LoVo (cell line): ENCODE measurements at places on chromosomes 5 and 9.

DNA sequence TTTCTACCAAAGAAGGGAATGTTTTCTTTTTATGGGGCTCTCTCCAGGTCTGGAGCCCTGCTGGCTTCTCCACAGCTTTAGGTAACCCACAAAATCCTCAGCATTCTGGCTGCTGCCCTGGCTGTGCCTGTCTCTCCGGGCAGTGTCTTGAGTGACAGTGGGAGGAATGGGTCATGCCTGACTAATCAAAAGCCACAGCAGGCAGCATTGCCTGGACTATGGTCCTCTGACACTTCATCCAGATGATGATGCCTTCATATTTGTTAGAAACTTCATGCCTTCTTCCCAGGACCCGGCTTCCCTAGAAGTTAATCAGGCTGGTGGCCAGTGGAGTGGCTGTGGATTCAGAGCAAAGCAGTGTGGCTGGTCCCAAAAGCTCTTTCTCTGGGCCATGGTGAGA, 32.2 kb upstream of the TGFBI start:
- no peak for DNase-seq

DNA sequence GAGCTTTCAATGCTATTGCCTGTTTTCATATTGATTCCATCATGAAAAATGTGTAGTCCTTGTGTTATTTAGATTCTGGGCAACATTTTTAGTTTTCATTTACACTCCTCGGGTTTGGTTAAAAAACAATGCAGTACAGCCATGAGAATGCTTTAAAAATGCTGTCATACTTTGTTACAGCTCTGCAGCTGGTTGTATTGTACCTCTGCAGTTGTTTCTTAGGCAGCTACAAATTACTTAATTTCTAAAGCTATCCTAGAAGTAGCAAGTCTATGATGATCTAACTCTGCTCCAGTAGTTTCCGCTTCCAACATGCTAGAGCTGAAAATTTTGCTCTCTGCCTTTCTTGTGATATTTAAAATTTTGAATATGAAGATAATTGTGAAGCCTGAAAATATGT, 20.2 kb downstream of the SNX18 start:
- no peak for DNase-seq

- no peak for DNase-seq
Observed at GRCh38 chr5:112239996-112240395, 179.1 kb downstream of the EPB41L4A start.

DNA sequence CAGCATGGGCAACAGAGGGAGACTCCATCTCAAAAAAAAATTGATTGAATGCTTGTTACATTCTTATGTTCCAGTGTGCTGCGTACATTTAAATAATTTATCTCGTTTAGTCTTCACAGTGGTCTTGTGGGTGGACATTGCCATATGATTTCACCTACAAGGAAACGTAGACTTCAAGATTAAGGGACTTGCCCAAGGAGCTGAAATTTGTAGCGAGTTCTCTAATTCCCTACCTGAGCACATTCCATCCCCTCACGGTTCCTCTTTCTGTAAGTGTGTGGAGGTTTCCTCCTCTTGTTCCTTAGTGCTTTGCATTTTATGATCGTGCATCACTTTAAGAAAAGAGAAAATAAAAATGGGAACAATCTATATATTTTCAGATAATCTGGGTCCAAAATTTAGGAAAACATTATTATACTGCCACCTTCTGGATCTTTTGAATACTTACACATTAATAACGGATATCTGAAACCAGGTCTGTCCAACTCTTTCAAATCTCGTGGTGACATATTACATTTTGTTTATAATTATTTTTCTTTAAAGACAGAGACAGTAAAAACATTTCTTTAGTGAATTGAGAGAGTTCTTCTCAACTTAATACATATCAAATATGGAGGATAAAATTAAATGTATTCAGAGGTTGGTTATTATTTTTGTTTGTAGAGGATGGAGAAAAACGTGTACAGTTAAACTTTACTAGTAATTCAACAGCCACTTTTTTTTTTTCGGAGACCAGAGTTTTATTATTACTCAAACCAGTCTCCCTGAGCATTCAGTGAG, 29.9 kb upstream of the C7 start:
- peak; percentile 50 for DNase-seq

- no peak for DNase-seq
Observed at GRCh38 chr9:114591849-114592248, 4.3 kb downstream of the ATP6V1G1 start.

DNA sequence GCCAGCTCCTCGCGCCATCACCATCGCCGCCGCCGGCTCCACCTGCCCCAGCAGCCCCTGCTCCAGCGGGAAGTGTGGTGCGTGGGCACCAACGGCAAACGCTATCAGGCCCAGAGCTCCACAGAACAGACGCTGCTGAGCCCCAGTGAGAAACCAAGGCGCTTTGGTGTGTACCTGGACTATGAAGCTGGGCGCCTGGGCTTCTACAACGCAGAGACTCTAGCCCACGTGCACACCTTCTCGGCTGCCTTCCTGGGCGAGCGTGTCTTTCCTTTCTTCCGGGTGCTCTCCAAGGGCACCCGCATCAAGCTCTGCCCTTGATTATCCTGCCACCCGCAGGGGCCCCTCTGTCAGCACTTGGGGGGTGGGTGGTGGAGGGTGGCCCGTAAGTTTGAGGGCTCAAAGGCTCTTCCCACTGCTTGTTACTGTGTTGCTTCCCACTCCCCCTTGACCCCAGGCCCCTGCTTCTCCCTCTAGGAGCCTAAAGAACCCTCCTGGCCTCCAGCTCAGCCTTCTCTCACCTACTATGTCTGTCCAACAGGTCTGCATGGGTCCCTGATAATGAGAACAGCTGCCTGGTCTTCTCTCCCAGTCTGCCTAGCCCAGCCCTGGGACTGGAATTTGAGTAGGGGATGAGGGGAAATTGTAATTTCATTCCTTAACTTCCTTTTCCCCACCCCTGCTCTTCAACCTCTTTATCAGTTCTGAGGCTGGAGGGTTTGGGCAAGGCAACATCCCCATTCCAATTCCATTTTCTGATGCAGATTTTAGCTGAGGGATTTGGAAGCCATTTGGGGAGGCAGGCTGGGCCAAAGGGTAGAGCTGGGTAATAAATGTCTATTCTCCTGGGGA, 9.0 kb downstream of the RACK1 start:
- no peak for DNase-seq

- no peak for DNase-seq
Observed at GRCh38 chr9:70566066-70566465, 151.6 kb upstream of the KLF9 start.

GRCh38 chr5:2634399-2635176, 116.9 kb downstream of the IRX2 start:
- DNase-seq, result no peak

GRCh38 chr5:108212775-108213346, 169.0 kb downstream of the FBXL17 start:
- DNase-seq, result no peak

DNA sequence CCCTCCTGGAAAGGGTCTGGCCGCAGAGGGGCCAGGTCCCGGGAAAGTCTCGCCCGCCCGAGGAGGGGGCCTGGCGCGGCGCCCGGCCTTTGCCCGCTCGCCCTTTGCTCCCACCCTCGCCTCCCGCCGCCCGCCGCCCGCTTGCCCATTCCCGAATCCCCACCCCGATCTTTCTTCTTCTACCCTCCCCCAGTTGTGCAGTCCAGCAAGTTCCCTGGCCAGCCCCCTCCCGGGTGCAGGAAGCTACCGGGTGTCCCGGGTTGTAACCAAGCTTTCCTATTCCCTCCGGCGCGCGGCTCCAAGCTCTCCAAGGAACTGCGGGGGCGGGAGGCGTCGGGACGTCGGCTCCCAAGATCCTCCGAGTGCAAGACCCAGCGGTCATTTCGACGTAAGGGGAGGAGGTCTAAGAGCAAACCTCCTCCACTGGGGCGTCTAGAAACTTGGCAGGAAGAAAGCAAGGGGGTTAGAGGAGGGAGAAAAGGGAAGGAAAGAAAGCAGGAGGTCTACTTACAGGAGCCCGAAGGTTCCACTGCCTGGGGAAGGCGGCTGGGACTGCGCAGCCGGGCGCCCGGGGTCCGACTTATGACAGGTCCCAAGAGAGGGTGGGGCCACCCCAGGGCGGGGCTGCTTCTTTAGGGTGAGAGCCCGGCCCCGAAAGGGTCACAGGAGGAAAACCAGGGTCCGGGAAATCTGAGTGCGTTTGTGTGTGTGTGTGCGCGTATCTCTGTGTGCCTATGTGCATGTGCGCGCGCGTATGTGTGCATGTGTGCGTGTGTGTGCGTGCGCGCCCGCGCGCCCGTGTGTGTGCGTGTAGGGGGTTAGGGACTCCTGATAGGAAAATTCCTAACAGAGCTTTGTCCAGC, at the start of gene PTGR1:
Gene PTGR1, minus strand, starts transcription at position 556 of the 863 bp plus-strand sequence. CDS start 2,225 bp downstream, outside the sequence.
- peak; percentile 20 for DNase-seq

- peak; percentile 18 for DNase-seq
Observed at GRCh38 chr9:110199643-110200042, 8.3 kb downstream of the C9orf152 start.

DNA sequence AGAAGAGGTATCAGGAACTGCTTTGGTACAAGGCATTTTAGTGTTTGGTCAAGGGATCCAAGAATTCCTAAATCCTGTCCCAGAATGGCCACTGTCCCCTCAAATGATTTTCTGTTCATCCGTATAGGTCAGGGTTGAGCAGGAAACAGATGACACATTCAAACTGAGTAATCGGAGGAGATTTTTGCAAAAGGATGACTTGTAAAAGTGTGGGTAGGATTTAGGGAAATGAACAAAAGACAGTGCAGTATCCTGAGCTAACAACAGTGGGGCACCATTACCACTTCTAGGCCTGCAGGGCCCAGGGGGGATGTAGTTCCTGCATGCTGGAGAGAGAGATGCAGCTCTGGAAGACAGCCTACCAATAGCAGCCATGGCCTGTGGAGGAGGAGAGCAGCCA, 290.1 kb downstream of the ZSWIM6 start:
- DNase-seq, result no peak

- no peak for DNase-seq
Observed at GRCh38 chr9:89888233-89888632, 283.4 kb downstream of the GADD45G start.

DNA sequence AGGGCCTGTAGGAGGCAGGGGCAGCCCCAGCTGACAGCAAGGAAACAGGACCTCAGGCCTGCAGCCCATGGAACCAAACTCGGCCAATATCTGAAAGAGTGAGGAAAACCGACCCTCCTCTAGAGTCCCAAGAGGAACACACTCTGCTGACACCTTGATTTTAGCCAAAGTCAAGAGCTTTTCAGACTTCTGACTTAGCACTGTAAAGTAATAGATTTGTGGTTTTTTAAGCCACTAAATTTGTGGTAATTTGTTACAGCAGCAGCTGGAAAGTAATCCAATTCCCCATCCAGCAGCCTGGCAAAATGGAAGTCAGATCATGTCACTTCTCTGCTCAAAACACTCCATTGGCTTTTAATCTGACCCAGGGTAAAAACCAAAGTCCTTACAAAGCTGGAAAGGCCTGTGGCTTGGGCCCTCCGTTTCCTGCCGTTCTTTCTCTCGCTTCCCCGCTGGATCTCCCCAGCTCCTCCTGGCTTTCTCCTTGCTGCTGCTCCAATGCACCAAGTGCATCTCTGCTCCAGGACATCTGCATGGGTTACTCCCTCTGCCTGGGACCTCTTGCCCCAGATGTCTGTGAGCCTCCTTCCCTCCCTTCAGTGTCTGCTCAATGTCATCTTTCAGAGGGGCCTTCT, 79.0 kb downstream of the C5orf15 start:
- no peak for DNase-seq

GRCh38 chr9:105437704-105438103, 10.1 kb upstream of the FSD1L start:
- no peak for DNase-seq

- no peak for DNase-seq
Observed at GRCh38 chr9:69768716-69769115, 8.9 kb upstream of the PTAR1 start.

DNA sequence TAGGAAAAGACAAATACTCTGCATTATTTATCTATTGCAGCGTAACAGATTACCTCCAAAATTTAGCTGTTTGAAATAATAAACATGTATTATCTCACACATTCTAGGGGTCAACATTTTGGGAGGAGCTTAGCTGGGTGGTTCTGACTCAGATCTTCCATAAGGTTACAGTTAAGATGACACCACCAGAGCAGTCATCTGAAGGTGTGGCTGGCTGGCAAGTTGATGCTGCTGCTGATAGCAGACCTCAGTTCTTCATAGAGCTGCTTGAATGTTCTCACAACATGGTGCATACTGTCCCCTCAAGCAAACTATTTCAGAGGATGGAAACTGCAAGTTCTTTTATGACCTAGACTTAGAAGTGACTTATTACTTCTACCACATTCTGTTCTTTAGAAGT, 146.3 kb upstream of the FSTL4 start:
- no peak for DNase-seq

DNA sequence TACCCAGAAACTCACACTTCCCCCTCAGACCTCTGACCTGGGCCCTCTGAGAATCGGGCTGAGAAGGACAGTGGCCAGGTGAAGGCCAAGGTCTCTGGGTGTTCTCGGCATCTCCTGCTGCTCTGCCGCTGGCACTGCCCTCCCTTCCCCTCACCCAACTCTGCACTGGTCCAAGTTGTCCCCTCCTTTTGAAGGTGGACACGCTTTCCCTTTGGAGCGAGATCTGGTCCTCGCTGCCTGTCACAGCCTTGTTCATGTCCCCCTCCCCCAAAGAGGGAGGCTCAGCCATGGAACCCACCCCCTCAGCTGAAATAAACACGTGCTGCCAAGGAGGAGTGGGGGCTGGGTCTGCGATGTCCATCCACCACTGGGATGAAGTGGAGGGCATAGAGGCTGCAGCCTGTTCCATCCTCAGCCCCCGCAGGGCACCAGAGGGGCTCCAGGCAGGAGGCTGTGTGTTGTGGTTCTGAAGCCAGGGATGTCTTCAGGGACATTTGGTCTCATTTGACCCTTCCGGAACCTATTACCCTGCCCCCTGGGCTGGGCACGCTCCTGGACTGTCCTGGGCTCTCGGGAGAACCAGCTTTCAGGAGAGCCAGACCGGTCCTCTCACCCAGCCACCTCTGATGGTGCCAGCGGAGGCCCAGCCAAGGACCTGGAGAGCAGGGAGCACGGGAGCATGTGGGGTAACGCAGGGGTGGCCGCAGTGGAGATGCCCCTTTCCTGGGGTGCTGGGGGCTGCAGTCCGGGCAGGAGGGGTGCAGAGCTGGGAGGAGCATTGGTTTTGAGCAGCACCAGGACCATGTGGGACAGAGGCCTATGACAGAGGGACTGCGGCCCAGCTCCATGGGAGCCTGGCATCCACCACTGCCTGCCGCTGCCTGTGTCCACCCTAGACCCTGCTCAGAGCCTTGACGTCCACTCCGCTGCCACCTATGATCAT, 4.7 kb upstream of the LCN2 start:
- no peak for DNase-seq

DNA sequence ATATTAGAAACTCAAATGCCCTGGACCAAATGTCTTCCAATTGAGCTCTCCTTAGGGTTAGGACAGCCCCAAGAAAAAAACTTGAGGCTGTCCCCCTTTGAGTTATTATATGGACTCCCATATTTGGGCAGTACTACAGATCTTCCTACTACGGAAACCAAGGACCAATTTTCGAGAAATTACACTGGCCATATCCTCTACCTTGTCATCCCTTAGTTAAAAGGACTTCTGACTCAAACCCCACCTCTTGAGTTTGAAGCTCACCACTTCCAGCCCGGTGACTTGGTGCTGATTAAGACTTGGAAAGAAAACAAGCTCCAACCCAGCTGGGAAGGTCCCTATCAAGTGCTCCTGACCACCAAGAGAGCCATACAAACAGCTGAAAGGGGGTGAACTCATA, 497.0 kb upstream of the GRAMD2B start:
- DNase-seq, result no peak
